ENCODE measurements at places on chromosomes 3 and 15.

DNA sequence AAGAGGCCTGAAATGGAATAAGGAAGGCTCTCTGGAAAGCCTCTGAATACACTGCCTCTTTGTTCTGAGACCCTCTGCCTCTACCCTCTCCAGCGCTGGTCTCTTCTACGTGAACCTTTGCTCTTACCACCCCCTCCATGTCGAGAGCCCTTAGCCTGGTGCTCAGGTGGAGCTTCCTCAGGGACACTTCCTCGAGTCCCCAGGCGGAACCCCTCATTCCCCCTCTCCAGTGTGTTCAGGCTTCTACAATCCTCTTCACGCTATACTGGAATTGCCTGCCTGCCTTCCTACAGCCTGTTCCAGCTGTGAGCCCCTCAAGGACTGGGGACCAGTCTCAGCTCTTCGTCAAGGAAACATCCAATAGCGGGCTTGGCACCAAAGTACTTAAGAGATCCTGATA is 7.4 kb downstream of the STIMATE start:
- no peak for DNase-seq

- DNase-seq, result no peak
These were observed 101.3 kb downstream of the TMCO5A start for GRCh38 chr15:38035701-38036100.

- DNase-seq, result no peak
These were observed 343.2 kb upstream of the UMPS start for GRCh38 chr3:124386996-124387595.

GRCh38 chr3:72768481-72768880 is 79.8 kb downstream of the SHQ1 start:
- DNase-seq, result no peak

- DNase-seq, result no peak
These were observed 37.1 kb downstream of the SYNM start for GRCh38 chr15:99141943-99142342.

DNA sequence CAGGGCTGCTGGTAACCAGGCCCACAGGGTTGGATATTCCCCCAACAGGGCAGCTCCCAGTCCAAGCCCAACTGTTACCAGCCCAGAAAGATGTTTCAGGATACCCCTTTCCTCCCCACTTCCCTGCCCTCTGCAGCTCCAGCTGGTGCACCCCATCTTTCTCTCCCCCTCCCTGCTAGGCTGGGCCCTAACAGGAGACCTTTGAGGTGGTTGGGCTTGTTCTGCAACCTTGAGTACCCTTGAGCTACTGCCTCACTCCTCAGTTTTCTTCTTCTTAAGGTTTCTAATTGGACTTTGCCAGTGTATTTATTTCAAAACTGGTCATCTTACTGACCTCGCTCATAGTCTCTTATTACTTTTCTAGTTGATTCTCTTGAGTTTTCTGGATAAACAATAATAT is 16.9 kb upstream of the INSYN1 start:
- DNase-seq, result no peak

DNA sequence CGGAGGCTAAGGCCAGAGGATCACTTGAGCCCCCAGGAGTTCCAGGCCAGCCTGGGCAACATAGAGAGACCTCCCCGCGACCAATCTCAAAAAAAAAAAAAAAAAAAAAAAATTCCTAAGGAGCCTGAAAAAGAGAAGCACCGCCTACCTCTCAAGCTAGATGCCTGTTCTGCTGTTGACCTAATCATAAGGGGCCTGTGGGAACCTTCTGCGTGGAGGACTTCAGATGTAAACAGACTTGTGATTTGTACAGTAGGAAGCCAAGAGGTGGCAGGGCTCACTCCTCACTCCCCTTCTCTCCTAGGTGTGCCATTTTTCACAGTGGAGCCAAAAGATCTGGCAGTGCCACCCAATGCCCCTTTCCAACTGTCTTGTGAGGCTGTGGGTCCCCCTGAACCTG is 3.2 kb downstream of the TYRO3 start:
- DNase-seq, result no peak

GRCh38 chr3:72319194-72320094 is 528.8 kb downstream of the SHQ1 start:
- no peak for DNase-seq

GRCh38 chr3:106398891-106399600 is 530.2 kb upstream of the CBLB start:
- no peak for DNase-seq

DNA sequence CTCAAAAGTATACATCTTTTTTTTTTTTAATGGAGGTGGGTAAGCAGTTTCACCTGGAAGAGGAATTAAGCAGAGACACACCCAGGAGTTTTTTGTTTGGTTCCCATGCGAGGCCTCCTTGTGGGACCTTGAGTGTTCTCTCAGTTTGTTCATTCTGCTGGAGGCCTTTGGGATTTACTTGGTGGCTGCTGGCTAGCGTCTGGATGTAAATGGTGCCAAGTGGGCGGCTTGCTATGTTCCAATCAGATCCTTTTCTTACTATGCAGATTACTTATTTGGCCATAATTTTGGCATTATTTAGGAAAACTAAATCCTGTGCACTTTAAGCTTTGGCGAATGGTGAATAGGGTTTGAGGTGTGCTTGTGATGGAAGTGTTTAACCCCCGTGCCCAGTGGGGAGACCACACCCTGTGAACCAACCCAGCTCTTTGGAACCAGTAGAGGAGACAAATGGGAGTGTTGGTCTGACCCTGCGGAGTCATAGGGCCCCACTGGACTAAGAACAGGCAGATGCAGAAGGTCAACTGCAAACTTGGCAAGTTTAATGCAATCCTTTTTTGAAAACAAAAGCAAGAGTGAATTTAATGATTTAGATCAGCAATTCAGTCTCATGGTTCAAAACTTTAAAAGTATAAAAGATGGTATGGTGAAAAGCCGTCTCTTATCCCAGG is 79.4 kb downstream of the EBLN2 start:
- no peak for DNase-seq

DNA sequence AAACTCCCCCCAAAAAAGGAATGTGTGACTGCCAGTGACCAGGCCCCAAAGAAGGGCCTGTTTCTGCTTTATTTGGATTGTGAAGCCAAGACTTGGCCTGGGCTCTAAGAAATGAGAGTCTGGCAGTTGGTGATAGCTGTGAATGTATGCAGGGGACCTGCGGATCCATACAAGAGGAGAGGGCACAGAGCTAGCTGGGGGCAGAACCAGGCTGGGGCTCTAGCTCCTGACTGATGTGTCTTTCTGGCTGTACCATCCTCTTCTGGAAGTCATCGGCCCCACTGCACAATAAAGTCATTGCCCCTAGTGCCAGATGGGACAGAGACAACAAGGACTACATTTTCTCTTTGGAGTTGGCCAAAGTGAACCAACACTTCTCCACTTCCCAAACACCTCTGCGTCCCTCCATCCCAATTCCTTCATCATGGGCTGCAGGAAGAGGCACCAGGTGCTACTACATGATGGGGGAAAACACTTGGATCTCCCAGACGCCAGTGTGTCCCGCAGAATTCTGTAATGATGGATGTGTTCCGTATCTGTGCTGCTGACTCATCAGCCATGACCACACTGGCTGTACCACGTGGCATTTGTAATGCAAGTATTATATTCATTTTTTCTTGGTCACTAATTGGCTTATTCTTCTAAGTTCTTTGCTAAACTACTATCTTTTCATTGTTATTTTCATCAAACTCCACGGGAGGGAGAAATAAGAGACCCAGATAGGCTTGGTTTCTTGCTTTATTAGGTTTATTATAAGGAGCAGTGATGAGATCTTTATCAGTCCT is 1.7 kb upstream of the PLA2G4F start:
- DNase-seq, result no peak

DNA sequence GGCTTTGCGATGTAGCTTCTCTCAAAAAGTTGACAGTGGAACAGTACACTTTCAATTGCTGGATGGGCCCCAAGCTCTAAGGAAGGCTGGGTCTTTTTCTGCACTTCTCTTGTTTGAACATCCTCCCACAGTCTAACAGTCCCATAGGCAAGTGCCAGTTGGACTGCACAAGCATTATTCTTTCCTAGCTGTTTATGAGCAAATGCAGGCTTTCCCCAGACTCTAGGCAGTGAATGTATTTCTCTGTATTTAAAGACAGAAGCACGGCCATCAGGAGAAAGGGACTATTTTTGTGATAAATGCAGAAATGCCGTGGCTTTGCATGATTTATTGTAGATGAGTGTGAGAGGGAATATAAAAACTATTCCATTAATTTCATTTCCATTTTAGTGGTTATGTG is 539.3 kb upstream of the LMCD1 start:
- no peak for DNase-seq

DNA sequence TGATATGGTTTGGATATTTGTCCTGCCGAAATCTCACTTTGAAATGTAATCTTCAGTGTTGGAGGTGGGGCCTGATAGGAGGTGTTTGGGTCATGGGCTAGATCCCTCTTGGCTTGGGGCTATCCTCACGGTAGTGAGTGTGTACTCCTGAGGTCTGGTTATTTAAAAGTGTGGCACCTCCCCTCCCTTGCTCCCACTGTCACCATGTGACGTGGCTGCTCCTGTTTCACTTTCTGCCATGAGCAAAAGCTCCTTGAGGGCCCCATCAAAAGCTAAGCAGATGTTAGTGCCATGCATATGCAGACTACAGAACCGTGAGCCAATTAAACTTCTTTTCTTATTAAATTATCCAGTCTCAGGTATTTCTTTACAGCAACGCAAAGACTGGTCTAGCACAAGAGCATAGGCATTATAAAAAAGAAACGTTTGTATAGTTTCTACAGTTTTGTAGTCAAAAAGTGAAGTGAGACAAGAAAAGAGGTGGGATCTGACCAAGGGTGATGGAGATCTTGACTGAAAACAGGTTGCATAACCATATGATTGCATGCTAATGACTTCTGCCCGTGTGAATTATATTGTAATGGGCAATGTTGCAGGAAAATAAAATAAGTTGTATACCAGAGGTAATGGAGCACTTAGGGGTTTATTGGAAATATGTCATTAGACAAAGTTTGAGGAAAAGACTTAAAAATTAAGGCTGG is 28.5 kb upstream of the CLASP2 start:
- no peak for DNase-seq

DNA sequence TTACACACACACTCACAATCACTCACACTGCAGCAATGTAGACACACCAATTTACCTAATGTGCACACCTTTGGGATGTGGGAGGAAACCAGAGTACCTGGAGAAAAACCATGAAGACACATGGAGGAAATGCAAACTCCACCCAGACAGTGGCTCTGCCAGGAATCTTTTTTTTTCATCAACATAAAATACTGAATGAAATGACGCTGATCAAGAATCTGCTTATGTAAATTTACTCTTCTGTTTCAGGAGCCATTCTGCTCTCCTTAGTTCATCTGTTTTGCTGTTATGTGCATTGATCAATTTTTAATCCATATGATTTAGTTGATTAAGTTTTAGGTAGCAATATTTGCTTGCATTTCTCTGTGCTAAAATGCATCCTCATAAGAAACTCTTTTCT is 414.2 kb upstream of the CCDC54 start:
- DNase-seq, result no peak

DNA sequence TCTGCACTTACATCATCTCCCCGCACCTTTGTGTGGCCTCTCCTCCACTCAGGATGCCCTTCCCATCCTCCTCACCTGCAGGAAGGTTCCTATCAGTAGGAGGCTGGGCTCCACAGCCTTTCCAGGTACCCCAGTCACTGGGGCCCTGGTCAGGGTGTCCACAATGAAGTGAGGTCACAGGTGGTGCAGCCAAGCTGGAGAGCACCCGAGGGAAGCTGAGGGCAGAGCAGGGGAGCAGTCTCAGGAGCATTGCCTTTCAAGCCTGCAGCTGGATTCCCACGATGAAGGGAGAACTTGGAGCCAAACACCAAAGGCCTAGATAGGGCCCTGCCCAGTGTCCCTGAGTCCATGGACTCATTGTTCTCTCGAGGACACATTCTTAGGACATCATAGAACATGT is 23.6 kb downstream of the MGLL start:
- no peak for DNase-seq

GRCh38 chr3:175837962-175838361 is 978.8 kb downstream of the NAALADL2 start:
- DNase-seq, result no peak

DNA sequence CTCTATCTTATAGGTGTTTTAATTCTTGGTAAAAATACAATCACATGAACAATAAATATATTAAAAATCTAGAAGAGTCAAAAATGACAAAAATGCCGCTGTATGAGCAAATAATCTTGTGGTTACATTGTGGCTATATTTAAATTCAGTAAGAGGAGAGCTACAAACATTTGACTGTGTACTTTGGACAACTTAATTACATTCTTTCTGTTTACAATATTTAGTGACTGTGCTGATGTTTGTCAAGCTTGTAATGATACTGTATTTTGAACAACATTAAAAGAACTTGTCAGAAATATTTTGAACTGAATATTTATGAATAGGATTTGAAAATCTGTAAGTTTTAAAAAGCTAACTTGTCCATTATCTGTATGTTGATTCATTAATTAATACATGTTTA is 598.3 kb downstream of the SI start:
- DNase-seq, result no peak

DNA sequence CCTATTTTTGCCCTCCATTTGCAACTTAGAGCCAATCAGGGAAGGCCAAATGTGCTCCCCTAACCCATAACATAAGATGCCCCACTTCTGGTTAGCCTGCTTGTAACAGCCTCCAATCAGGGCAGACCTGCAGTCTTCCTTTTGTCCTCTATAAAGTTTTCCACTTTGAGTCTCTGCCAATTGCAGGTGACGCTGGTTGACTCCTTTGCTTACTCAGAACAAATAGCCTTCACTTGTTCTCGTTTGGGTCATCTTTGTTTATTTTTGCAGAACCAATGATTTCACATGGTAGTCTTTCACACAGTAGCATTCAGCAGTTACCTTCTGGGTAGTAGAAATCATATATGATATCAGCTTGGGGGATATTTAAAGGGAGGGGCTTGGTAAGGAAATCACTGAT is 225.6 kb downstream of the MINAR1 start:
- no peak for DNase-seq

DNA sequence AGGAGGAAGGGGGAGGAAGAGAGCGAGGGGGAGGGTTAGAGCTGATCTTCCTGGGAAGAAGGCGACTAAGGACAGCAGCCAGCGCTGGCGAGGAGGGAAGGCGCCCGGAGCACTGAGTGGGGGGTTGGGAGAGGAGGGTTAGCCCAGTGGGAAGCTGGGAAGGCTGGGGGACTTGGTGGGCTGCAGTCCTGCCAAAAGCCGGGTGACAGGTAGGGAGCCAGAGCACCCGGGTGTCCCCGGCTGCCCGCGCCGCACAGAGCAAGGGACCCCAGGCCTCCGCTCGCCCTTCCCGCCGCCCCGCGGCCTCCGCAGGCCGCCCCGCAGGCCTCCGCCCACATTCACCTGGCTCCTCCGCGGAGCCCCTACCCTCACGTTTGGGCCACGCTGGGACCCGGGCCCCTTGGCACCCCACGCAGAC is 448 bp downstream of the SLC12A8 start:
- no peak for DNase-seq
